ENCODE measurements at places on chromosomes 4 and X. TPM values are rescaled to one million over a fixed set of nuclear protein-coding genes. Genes with fewer than 3 reads are reported as not detected.
A peak's percentile ranks its signal among the peaks of the same experiment; 100 is the strongest.

The RADX gene
- 18.1 TPM for total RNA-seq

The FAM9C gene
- not detected for total RNA-seq

The AMBN gene
- not detected for total RNA-seq

The NUDT9 gene
- total RNA-seq: 30.0 TPM

The SMARCA1 gene
- 51.6 TPM for total RNA-seq

The FGFBP1 gene
- not detected for total RNA-seq

- H3K36me3 ChIP-seq: no peaks in the 10 kb centered on the region
- no peak overlapping the region for H3K4me3 ChIP-seq
- no peaks in the 10 kb centered on the region for H3K27me3 ChIP-seq
- no peak for DNase-seq
Observed at GRCh38 chr4:9894644-9895332, 113.4 kb downstream of the DRD5 start.

- H3K27ac ChIP-seq: no peak overlapping the region
- no peaks in the 10 kb centered on the region for H3K4me1 ChIP-seq
- H3K4me3 ChIP-seq: peak overlapping the region; percentile 9
- DNase-seq: no peak
Observed at GRCh38 chr4:20432088-20432487, 180.4 kb downstream of the SLIT2 start.

DNA sequence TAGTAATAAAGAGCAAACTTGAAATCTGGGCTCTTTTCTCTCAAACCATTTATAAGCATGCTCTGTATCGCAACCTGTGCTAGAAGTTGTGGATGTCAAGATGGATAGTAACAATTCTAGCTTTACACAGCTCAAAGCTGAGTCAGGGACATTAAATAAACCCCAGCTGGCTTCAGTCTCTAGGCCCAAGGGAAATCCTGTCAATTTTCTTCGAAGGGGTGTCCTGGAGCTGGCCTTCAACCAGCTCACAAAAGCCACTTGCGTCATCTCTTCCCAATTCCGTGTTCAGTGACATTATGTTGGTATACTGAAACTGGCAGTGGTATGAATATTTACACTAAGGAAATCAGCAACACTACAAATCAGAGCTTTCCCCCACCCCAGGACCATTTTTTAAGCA lies 89.8 kb upstream of the PRKG2 start:
- H3K36me3 ChIP-seq: no peaks in the 10 kb centered on the region
- no peak overlapping the region for H3K27ac ChIP-seq
- no peaks in the 10 kb centered on the region for H3K4me1 ChIP-seq
- no peak for DNase-seq

DNA sequence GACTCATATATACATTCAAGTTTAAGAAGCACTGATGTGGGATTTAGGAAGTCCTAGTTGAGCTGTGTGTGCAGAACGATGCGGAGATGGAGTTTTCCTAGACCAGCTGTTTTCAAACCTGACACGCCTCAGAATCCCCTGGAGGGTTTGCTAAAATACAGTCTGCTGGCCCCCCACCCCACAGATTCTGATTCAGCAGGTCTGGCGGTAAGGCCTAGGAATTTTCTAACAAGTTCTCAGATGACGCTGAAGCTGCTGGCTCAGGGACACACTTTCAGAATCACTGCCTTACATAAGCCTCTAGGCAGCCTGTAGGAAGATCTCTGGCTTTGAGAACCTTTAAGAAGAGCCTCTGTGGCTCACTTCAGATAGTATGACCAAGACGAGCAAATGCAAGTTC lies 73.1 kb downstream of the PHEX start:
- no peak for DNase-seq
- H3K4me1 ChIP-seq: no peaks in the 10 kb centered on the region
- no peak overlapping the region for H3K27ac ChIP-seq
- no peak overlapping the region for H3K4me3 ChIP-seq

GRCh38 chr4:12293906-12294525 lies 865.3 kb upstream of the HS3ST1 start:
- H3K4me3 ChIP-seq: no peak overlapping the region
- DNase-seq: no peak
- no peaks in the 10 kb centered on the region for H3K36me3 ChIP-seq
- no peaks in the 10 kb centered on the region for H3K27me3 ChIP-seq
- H3K4me1 ChIP-seq: no peaks in the 10 kb centered on the region

DNA sequence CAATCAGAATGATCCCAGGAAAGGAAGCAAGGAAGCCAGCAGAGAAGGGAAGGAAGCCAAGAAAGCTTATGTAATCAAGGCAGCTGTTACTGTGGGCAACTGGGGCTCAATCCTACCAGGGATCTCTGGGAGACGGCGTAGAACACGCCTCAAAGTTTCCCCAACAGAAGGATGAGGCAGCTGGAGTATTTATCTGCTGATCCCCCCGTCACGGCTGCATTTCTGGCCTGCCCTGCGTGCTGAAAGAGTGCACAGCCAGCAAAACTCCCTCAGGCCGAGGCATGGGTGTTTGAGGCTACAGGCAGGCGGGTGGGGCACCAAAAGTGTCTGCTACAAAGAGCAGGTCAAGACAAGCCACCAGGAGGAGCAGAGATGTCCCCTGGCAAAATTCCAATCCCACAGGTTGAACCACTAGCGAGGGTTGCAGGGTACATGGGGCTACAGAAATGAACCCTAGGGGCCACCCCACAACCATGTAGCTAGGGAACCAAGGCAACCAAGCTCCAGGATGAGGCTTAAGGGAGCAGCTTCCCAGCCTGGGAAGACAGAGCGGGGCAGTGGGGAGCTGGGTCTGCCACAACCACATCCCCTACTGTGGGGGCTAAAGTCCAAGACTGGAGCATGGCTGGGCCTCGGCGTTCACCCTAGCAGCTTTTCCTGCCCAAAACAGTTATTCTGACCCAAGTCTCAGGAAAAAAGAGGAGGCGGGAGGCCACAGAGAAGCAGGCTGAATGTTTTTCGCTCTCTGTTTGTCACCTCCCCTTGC lies 113.4 kb downstream of the BCOR start:
- no peak overlapping the region for H3K27ac ChIP-seq
- DNase-seq: peak; percentile 61
- H3K36me3 ChIP-seq: no peaks in the 10 kb centered on the region

- H3K4me1 ChIP-seq: no peaks in the 10 kb centered on the region
- H3K27me3 ChIP-seq: no peaks in the 10 kb centered on the region
- no peak for DNase-seq
- H3K4me3 ChIP-seq: no peak overlapping the region
- no peak overlapping the region for H3K27ac ChIP-seq
- H3K36me3 ChIP-seq: no peaks in the 10 kb centered on the region
Observed at GRCh38 chr4:168560184-168561180, 63.6 kb downstream of the PALLD start.

- no peaks in the 10 kb centered on the region for H3K36me3 ChIP-seq
- H3K4me3 ChIP-seq: no peak overlapping the region
- no peak overlapping the region for H3K27ac ChIP-seq
- H3K27me3 ChIP-seq: no peaks in the 10 kb centered on the region
- no peaks in the 10 kb centered on the region for H3K4me1 ChIP-seq
Observed at GRCh38 chr4:138049355-138049754, 192.8 kb downstream of the SLC7A11 start.

- no peaks in the 10 kb centered on the region for H3K4me1 ChIP-seq
- H3K36me3 ChIP-seq: no peaks in the 10 kb centered on the region
- DNase-seq: no peak
- no peak overlapping the region for H3K27ac ChIP-seq
- H3K4me3 ChIP-seq: no peak overlapping the region
- H3K27me3 ChIP-seq: no peaks in the 10 kb centered on the region
Observed at GRCh38 chr4:104859601-104860237, 287.0 kb upstream of the TET2 start.

GRCh38 chr4:173318648-173319211 lies 15.4 kb downstream of the HMGB2 start:
- H3K27me3 ChIP-seq: no peaks in the 10 kb centered on the region
- H3K4me1 ChIP-seq: no peaks in the 10 kb centered on the region
- H3K4me3 ChIP-seq: no peak overlapping the region
- no peak for DNase-seq

- no peak for DNase-seq
- H3K4me1 ChIP-seq: no peaks in the 10 kb centered on the region
- no peak overlapping the region for H3K4me3 ChIP-seq
- H3K36me3 ChIP-seq: no peaks in the 10 kb centered on the region
- no peaks in the 10 kb centered on the region for H3K27me3 ChIP-seq
- H3K27ac ChIP-seq: no peak overlapping the region
Observed at GRCh38 chr4:71303850-71304249, 35.0 kb upstream of the SLC4A4 start.

DNA sequence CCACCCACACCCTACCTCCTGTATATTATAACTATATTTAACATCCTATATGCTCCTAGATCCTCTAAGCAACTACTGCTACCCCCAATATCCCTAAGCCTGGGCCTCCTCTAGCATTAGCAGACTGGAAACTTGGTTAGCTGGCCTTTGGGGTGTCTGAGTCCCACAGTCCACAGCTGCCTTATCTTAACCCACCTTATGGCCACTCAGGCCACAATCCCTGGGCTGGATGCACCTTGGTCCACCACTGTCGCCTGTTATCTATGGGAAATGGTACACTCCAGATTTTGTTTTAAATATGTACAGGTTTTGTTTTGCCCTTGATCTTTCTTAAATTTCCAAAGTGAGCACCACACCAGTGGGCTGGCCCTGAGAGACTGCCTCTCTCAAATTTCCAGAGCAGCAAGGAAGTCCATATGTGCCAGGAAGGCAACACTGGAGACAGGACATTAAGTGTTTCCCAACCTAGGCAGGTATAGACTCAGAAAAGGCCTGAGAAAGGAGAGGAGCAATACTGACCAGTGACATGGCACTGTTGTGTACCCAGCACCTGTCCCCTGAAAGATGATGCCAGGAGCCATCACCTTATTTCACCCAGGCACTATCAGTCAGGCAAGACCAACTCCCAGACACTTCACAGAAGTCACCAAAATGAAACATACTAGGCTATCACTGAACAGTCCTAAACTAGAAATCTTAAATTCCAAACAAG lies 921 bp downstream of the PFKFB1 start:
- H3K4me3 ChIP-seq: no peak overlapping the region
- no peaks in the 10 kb centered on the region for H3K36me3 ChIP-seq
- H3K27me3 ChIP-seq: no peaks in the 10 kb centered on the region
- no peak for DNase-seq
- H3K4me1 ChIP-seq: no peaks in the 10 kb centered on the region
- H3K27ac ChIP-seq: no peak overlapping the region

- H3K27me3 ChIP-seq: no peaks in the 10 kb centered on the region
- H3K4me1 ChIP-seq: no peaks in the 10 kb centered on the region
- H3K36me3 ChIP-seq: no peaks in the 10 kb centered on the region
- no peak for DNase-seq
Observed at GRCh38 chr4:79598801-79599200, 190.8 kb upstream of the GK2 start.

- H3K4me1 ChIP-seq: no peaks in the 10 kb centered on the region
- H3K27ac ChIP-seq: no peak overlapping the region
- no peaks in the 10 kb centered on the region for H3K27me3 ChIP-seq
- no peak overlapping the region for H3K4me3 ChIP-seq
Observed at GRCh38 chr4:39083164-39083563, 21.1 kb downstream of the KLHL5 start.

DNA sequence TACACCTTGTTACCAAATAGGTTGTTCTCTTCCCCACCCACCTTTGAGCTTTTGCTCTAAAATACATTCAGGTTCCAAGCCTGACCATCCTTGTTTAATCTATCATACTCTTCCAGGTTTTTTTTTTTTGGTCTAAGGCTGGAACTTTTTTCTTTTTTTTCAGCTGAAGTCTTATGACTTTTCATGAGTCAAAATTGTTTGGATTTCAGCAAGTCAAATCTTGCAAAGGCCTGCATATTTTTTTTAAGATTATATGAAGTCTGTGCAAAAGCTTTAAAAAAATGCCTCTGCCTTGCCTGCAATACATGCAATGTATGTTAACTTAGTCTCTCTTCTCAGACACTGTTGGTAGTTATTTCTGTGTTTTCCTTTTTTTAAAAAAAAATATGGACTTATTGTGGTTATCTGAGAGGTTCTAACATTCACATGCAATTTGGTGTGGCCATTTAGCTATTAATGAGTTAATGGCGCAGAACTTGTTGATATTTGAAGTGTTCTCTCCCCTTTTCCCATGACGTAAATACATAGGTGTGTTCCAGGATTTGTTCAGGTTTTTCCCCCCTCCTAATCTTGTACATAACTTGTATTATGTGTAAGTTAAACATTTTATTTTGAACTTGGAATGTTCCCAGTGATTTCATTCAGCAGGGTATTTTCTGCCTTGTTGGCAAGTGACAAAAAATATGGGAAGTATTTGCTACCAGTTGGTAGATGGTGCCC lies 58.7 kb downstream of the CCKAR start:
- no peak overlapping the region for H3K4me3 ChIP-seq
